HuH-7 (cell line): ENCODE measurements at places on chromosomes 5 and 9.
A peak's percentile ranks its signal among the peaks of the same experiment; 100 is the strongest.

GRCh38 chr5:150612905-150613670, 27.4 kb upstream of the SYNPO start:
- DNase-seq = no peak

GRCh38 chr5:170522211-170523141, 18.7 kb downstream of the KCNIP1 start:
- no peak for DNase-seq

DNA sequence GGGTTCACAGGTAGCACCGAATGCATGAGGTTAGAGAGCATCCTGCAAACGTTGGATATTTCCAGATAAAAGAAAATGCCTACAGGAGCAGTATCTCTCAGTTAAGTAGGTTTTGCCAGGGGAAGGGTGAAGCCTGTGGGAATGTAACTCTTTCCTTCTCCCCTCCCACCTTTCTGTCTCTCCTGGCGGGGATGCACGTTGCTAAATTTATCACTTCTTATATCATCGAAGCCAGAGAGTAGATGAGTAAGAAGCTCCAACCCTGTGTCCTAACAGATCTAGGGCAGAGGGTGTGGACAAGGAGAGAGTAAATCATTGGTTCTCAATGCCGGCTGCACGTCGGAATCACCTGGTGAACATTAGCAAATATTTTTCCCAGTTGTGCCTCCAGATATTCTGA, 457.5 kb downstream of the ENC1 start:
- no peak for DNase-seq

GRCh38 chr5:109964136-109964535, 274.4 kb downstream of the MAN2A1 start:
- no peak for DNase-seq

DNA sequence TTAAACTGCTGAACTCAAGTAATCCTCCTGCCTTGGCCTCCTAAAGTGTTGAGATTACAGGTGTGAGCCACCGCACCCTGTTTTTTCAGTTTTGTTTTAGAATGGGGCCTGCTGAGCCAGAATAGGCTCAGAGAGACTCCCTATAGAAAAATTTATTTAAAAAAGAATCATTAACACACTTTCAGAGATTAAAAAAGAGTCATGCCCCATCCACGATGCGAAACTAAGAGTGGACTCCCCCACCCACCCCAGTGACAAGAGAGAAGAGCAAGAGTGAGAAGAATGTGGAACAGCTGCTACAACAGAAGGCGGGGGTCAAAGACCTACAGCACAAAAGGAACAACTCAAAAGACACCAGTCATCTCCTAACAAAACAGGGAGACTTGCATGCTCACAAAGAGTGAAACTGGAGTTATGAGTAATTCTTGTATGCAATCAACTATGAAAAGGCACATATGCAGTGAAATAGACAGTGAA, 47.2 kb downstream of the GLDC start:
- DNase-seq = no peak

GRCh38 chr5:135243556-135244285, 155.3 kb downstream of the MACROH2A1 start:
- DNase-seq = no peak

DNA sequence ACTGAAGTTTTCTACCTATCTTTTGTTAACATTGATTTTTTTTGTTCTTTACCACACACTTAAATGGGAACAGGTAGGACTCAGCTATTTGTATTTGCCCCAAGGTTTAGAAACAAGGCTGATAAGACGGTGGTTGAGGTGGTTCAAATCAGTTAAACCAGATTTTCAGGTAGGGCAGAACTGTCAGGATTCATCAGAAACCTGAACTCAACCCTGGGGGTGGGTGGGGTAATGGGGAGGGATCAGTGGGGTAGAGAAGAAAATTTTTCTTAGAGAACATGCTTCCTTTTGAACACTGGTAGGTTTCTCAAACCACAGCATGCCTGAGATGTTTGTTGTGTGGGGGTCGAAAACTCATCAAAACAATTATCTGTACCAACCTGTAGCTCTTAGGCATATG, 113.0 kb downstream of the BASP1 start:
- DNase-seq = no peak

DNA sequence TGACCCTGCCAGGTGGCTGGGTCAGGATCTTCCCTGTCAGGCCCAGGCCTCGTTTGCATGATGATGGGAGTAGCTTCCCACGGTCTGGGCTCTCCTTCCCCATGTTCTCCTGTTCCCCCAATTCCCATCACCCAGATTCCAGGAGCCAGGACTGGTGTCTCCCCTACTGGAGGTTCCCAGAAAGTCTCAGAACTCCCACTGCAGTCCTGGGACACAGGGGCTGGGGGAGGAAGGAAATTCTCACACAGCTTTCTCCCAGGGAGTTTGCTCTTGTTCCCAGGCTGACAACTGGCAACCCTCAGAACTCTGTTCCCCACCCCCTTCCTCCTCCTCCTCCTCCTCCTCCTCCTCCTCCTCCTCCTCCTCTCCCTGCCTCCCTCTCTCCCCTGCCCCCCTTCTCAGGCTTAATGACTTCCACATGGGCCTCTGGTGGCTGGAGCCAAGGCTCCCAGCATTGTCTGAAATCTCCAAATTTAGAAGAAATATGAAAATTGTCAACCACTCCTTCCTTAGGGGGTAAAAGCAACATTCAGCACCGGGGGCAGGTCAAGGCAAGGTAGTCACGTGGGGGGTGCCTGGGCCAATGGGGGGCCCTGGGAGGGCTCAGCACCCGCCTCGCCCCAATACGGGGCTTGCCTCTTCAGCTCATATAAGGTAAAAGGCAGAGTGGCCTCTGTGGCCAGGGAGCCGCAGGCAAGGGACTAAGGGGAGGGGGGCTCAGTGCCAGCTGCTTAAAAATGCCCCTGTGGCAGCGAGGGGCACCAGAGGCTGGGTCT, 27.3 kb upstream of the IL17B start:
- DNase-seq = no peak

- no peak for DNase-seq
Measured at GRCh38 chr9:132694144-132694543, 23.9 kb downstream of the GTF3C4 start.

DNA sequence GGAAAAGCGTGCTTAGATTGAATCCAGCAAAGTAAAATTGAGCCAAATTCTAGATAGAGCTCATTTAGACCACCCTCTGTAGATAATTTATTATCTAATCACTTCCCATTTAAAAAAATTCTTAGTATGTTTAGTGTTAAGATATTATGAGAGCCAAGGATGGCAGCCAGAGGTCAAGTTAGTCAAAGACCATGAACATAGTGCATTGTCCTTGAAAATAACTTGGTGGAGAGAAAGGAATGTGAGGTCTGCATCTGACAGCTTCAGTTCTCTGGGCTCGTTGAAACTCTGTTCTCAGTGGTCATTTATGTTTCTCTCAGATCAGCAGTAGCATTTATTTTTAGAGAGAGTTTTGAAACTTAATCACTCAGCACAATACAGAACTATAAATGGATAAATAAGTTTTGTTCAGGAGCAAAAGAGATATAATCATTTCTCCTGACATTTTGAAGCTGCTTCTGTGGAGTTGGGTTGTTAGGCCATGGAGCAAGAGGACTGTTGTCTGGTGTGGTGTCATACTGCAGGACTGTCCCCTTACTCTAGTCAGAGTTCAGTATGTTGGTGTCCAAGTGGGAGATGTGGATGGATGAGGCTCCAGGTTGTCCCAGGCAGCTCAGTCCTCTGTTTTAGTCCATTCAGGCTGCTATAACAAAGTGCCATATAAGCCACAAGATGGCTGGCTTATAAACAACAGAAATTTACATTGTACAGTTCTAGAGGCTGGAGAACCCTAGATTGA, 337.7 kb downstream of the FBXL7 start:
- no peak for DNase-seq

- peak; percentile 46 for DNase-seq
Measured at GRCh38 chr5:74866596-74867162, 492 bp upstream of the FAM169A start.

DNA sequence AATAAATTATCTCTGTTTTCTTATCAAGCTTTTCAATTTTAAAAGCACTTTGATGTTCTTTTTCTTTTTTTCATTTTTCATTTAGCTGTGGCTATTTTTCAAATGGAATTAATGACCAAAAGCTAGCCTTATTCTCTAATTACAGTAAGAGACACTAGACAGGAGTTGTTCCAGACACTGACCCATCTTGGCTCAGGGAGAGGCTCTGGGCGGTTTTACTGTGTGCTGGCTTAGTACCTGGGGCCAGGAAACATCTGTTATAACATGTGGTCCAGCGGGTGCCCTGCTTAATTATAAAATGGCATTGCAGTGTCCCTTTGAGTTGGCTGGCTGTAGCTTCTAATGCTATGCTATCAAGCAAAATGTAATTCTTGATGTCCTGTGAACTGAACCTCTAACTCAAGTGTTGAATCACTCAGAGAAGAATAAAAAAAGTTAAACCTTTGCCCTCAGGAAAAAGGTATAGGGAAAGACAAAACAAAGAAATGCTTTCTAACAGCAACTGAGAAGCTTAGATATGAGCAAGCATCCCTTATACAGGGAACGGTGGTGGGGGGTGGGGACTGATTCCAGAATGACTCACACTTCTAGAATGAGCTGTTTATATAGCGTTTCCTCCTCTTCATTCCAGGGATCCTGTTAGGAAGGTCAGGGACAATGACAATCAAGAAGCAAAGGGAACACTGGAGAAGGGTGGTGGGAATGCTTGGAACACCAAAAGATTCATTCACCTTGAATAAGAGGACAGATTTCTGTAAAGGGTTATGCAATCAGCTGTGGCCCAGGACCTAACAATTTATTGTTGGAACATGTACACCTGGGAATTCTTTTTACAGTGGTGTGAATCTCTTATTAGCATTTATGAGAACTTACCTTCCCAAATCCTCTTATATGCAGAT, 58.7 kb upstream of the NFIB start:
- no peak for DNase-seq

GRCh38 chr9:27468462-27469110, 55.5 kb upstream of the IFNK start:
- DNase-seq = no peak

DNA sequence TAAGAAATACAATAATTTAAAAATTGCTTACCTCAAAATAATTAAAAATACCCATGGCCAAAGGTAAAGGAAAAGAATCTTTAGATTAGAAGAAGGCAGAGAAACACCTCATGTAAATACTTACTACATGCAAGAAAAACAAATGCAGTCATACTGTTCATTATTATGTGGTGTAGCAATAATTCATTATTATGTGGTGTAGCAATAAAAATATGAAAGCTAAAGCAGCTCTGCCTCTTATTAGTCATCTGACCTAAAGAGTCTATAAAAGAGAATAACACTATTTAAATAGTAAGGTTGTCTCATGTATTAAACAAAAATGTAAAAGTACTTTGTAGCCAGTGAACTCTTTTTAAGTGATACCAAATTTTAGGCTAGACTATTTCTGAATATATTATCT, 6.6 kb downstream of the DTWD2 start:
- DNase-seq = no peak

DNA sequence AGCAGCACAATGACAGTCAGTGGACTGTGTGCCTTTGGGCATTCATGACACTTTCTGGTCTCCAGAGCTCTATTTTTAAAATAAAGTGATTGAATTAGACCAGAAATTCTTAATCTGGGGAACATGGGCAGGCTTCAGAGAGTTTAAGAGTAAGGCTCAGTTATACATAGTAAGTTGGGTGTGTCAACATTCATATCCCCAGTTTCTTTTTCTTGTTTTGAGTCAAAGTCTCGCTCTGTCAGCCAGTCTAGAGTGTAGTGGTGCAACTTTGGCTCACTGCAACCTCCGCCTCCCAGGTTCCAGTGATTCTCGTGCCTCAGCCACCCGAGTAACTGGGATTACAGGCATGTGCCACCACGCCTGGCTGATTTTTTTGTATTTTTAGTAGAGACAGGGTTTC, 13.7 kb upstream of the KIF4B start:
- no peak for DNase-seq

GRCh38 chr9:117796681-117797080, 92.5 kb downstream of the TLR4 start:
- no peak for DNase-seq

DNA sequence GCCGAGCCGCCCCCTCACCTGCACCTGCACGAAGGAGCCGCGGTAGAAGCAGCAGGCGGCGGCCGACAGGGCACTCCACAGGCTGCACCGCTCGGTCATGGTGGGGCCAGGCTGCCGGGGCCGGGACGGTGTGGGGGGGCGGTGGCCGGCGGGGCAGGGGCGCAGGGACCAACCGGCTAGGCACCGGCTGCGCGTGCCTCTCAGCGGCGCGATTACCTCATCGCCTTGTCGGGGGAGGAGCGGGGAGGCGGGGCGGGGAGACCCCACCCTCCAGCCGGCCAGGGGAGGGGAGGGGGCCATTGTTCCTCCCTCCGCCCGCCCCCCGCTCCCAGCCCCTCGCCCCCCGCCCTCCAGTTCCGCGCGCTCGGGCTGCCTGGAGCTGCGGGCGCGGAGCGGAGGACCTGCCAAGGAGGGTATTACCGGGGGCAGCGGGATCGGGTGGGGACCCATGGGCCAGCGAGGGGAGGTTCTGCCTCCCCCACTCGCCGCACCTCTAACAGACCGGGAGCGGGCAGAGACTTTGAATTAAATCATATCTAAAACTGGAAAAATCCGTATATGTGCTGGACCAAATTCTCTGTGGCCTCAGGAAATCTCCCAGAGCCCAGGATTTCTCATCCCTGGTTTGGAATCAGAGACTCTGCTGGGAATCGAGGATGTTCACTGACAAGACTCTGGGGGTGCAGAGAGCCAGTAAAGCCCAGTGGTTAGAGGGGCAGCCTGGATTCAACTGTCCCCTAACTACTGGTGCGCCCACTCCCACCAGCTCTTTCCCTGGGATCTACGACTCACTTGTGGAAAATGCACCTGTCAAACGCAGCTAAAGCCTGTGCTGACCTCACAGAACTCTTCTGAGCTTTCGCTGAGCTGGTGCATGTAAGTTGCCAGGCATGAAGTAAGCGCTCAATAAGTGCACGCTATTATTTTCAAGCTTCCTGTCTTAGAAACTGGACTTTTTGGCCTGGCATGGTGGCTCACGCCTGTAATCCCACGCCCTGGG, 20.3 kb upstream of the TOR2A start:
- DNase-seq = no peak

GRCh38 chr5:29889051-29889450, 1304.4 kb upstream of the CDH6 start:
- no peak for DNase-seq

GRCh38 chr9:19967888-19968459, 179.1 kb upstream of the SLC24A2 start:
- no peak for DNase-seq

DNA sequence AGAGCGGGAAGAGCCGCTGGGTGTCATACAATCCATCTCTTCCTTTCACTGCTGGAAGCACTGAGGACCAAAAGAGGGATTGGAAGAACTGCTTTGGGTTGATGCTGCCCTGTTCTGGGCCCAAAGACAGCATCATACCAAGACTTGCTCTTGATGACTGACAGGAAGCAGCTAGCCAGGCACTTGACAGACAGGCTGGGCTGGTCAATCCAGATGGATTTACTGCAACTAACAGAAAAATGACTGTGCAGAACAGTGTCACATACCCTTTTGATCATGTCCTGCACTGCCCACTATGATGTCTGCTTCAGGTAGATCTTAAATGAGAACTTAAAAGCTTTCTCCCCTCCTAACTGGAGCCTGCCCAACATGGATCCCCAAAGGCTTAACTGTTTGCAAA, 157.6 kb downstream of the CRB2 start:
- no peak for DNase-seq
